Activated CD4-positive, alpha-beta memory T cell treated with anti-CD3 and anti-CD28 coated beads for 36 hours (primary cell): ENCODE measurements at places on chromosomes 2 and 18.

DNA sequence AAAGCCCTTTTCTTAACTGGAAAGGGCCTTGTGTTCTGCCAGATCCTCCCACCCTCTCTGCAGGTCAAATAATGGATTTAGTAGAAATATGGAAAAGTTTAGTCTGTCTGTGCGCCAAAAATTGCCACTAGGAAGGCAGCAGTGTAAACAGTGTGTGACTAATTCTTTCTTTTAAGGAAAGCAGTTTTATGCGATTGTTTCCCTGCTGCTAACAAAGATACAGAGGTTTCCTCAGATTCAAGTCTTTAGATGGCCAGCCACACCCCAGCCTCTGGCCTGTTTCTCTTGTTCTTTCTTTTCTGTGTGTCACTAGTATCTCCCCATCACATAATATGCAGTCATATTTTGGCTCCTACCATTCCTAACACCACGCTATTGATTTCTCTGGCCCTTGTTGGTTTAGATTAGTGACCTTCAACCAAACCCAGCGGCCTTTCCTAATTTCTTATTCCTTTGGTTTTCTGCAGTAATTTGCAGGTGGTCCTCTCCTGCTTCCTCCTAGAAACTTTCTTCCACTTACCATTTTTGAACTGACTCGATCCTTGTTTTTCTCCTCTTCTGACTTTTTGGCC, 157.4 kb downstream of the LTBP1 start:
- no peak for DNase-seq

GRCh38 chr18:13543144-13543543, 183.2 kb downstream of the FAM210A start:
- DNase-seq = no peak

DNA sequence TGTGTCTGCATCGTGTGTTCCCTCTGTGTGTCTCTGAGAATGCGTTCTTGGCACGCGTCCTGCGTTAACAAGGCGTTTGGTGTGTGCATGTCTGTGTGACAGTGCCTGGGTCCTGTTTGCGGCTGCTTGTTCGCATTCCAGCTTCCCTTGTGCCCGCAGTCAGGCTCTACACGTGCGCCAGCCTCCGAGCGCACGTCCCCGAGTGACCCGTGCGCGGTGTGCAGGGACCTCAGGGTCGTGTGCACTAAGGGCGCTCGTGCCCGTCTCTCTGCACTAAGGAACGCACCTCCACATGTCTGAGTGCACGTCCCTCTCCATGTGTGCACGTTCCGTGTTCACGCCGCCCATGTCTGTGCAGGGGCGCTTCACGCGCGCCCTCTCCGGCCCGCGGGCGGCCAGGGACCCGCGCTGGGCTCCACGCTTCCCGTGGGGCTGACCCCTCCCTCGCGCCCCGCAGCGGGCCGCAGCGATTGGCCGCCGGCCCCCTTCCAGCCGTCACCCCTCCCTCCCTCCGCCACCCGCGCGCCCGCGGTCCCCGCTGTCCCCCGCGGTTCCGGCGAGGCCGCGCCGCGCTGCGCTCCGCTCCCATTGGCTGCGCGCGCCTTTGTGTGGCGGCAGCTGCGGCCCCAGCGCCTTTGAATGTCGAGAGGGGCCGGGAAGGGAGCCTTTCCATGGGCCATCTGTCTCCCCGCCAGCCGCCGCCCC, 229.4 kb downstream of the HAUS1 start:
- peak; percentile 26 for DNase-seq

DNA sequence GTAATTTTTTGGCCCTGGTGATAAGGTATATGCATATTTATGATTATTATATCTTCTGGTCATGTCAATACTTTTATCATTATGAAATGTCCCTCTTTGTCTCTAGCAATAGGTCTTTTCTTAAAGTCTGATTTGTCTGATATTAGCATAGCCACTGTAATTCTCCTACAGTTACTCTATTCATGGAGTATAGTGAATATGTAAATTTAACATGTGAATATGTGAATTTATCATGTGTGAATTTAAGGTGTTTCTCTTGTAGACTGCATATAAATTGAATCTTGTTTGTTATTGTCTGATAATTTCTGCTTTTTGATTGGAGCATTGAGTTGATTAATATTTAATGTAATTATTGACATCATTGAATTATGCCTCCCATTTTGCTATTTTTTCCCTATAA, 259.4 kb downstream of the HRH4 start:
- DNase-seq = no peak

- DNase-seq = no peak
These were observed 129.3 kb downstream of the CCDC74A start for GRCh38 chr2:131656816-131657633.

DNA sequence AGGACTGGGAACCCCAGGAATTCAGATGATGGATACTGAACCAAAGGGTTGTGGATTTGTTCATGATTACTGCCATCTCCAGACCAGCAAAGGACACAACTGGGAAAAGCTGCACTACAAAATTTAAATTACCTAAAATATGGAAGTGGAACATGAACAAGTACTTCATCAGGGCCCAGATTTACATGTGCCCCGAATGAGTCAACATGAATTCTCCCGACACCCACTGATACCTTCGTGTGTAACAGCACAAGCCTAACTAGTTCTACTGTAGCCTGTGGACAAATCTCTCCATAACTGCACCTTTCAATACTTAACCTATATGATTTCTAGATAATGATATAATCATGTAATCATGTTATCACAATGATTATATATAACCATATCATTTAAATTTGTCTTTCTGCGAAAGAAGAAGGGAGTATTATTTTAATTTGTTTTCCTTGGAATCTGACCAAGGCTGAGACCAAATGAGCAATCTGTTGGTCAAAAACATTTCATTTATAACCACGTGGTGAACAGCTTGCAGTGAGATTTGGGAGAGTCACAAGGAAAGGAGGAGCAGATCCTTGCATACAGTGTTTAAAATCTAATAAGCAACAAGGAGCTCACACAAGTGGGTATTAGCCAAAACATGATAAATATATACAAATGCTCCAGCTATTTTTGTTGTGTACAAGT, 70.5 kb downstream of the CACNB4 start:
- DNase-seq = no peak

- no peak for DNase-seq
These were observed 217.1 kb upstream of the PID1 start for GRCh38 chr2:229488232-229488631.

GRCh38 chr2:216201692-216202306, 92.7 kb downstream of the XRCC5 start:
- no peak for DNase-seq

DNA sequence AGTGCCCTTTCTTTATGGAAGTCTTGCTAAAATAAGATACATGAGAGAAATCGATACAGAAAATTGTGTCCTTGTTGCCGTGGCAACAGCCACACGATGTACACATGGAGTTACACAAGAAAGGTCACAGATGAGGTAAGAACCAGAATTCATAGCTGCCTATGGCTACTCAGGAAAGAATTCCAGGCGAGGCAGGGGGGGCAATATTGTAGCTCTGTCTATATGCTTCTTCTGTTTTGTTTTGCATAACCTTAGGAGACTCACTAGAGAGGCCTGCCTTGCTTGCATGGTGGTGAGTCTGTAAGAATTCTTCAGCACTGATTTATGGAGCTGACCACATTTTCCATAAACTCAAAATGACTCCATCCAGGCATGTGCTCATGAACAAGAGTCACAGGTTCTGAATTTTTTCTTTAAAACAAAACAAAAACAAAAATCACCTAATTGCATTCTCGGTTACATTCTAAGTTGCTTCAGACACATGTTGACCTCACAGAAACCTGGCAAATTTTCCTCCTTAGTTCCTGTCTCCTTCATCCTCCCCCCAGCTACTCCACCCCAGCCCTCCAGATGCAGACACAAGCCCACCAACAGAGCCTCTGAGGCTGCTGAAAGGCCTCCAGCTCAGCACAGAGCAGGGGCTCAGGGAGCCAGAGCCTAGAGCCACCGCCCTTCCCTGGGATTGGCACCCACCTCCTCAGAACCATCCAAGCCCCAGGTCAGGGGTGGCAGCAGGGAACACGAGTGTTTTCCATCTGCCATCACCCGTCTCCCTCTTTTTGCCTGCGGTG, 183.5 kb downstream of the ANTXR1 start:
- DNase-seq = no peak
